SW 1271 (cell line): ENCODE measurements at places on chromosomes 7 and 10.

DNA sequence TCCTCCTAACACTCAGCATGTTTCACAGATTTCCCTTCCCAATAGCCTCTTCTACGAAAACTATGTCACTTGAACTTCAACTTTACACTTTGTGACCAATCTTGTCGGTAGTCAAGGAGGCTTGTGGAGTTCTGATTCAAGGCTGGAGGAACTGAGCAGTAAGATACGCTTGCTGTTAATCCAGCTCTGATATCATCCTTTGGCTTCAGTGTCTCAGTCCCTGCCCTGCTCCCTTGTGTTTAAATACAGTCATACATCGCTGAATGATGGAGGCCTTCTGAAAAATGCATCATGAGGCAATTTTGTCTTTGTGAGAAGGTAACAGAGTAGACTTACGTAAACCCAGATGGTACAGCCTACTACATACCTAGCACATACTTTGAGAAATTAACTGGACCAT is 173.6 kb downstream of the RNF133 start:
- no peak for DNase-seq

DNA sequence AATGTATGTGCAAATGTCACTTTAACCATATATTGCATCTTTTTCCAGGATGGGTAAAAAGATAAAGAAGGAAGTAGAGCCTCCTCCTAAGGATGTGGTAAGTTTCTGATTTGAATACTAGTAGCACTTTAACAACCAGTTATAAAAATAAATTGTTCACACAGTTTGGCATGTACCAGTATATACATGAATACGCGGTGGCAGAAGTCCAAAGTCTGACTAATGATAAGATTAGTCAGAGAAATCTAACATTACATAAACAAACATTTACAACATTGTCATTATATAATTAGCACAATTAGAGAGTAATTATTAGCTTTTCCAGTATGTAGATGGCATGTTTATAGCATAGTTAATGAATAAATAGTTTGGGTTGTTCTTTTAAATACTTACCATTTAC is 4.1 kb downstream of the ARMC3 start:
- no peak for DNase-seq

DNA sequence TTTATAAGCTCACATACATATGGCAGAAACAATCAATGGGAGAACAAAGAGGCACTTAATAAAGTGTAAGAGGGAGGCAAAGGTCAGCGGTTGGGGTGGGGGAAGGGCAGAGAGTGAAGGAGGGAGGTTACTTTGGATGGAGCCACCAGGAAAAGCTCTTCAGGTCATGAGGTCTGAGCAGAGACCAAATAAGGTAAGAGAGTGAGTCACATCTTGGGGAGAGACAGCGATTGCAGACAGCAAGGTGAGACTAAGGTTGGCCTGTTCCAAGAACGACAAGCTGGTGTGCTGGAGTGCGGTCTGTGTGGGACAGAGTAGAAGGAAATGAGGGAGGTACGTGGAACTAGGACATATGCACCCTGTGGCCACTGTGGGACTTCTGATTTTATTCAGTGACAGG is 74.3 kb upstream of the TOMM7 start:
- no peak for DNase-seq

DNA sequence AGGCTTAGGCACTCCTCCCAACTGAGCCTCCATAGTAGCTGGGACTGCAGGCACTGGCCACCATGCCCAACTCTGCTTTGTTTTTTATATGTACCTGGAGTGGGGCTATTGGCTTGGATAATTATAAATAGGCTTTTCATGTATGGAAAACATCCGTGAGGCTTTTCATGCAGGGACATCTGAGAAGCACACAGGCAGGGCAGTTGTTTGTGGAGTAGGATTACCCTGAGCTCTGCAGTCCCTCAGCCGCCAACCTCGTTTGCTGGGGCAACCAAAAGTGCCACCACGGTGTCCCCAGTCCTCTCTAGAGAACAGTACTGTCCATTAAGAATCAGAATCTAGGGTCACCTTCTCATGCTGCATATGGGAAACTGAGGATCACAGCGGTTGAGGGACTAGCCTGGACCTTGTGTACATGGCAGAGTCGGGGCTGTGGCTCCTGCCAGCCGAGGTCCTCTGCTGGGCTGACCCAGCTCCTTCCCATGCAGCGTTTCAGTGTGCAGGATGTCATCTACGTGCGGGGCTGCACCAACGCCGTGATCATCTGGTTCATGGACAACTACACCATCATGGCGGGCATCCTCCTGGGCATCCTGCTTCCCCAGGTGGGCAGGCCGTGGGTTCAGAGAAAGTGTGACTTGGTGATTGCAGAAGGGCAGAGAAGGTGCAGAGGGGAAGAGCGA is 54.5 kb downstream of the TSPAN15 start:
- DNase-seq, result no peak

- no peak for DNase-seq
These were observed 108.4 kb upstream of the BTBD16 start for GRCh38 chr10:122162671-122163173.
